ENCODE measurements at places on chromosomes 16 and 17. TPM values are rescaled to one million over a fixed set of nuclear protein-coding genes. Genes with fewer than 3 reads are reported as not detected.

The USP43 gene
- 5.1 TPM for total RNA-seq

The REXO5 gene
- 3.9 TPM for total RNA-seq

The MPDU1 gene
- total RNA-seq = 132 TPM

The KRTAP4-4 gene
- not detected for total RNA-seq

The CLEC19A gene
- 0.17 TPM for total RNA-seq

The PMFBP1 gene
- 0.09 TPM for total RNA-seq

The RNF222 gene
- total RNA-seq = not detected

The TIMM22 gene
- 28.9 TPM for total RNA-seq

The WSB1 gene
- total RNA-seq = 66.2 TPM

The CTRB2 gene
- total RNA-seq = not detected

The CA7 gene
- total RNA-seq = not detected

The KRTAP4-16 gene
- total RNA-seq = not detected

The CCL14 gene
- not detected for total RNA-seq

The CD300LB gene
- total RNA-seq = 0.12 TPM

The TP53 gene
- 59.0 TPM for total RNA-seq

The HMOX2 gene
- 51.0 TPM for total RNA-seq

The CD19 gene
- not detected for total RNA-seq

The GP1BA gene
- total RNA-seq = not detected

The TPSD1 gene
- not detected for total RNA-seq

The ST6GALNAC2 gene
- 0.52 TPM for total RNA-seq

The SNTB2 gene
- total RNA-seq = 6.0 TPM

The DUSP14 gene
- total RNA-seq = 51.3 TPM

All from A549 treated with DMSO at 1 μM for 4 hours (cell line).